Vagina (tissue), 2 donors: ENCODE measurements at places on chromosomes 7 and 10. TPM values are rescaled to one million over a fixed set of nuclear protein-coding genes. Genes with fewer than 3 reads are reported as not detected.
A peak's percentile ranks its signal among the peaks of the same experiment; 100 is the strongest.

Gene SEC61A2
- 9.1 TPM for total RNA-seq

Gene AS3MT
- 3.2 TPM for total RNA-seq

- no peak for DNase-seq
Observed at GRCh38 chr10:34190580-34190979, 624.5 kb downstream of the PARD3 start.

DNA sequence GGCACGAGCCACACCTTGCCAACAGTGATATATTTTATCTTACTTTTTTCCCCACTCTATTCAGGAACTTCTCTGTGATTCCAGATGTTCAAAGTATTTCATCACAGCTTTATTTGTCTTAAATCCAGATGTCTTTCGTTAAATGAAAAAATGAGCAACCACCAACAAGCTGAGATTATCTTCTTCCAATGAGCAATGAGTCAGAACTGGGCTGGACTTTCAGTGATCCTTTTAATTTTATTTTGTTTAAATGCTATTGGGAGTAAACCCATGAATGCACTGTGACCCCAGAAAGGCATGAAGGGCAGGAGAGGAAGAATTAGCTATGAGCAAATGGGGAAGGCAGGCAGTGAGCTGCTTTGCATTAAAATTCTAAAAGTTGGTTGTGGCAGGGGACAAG, 77.6 kb upstream of the IMMP2L start:
- no peak for DNase-seq

- peak; percentile 62 for DNase-seq
Observed at GRCh38 chr7:148380596-148381419, 209.8 kb upstream of the C7orf33 start.
